ENCODE measurements at places on chromosomes 16 and 17.

- no peak for DNase-seq
Measured at GRCh38 chr17:600576-601243, 113.9 kb downstream of the VPS53 start.

DNA sequence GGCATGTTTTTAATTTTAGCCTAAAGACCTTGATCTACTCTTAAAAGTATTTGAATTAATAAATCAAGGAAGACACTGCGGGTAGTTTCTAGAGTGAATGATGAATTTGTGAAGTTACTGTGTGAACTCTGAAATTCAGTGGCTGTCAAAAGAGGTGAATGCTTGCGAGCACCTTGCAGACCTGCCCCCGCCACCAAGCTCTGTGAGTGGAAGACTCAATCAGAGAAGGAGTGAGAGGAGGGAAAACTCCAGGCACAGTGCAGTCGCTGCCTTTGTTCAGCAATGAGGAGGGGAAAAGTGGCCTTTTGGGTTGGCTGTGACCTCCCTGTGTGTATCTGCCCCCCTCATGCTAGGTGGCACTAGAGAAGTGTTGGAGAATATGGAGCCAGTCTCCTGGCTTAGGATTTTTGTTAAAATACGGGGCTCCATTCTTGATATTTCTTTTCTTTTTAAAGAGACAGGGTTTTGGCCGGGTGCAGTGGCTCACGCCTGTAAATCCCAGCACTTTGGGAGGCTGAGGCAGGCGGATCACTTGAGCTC is 53.0 kb downstream of the LDHD start:
- peak; percentile 30 for DNase-seq

DNA sequence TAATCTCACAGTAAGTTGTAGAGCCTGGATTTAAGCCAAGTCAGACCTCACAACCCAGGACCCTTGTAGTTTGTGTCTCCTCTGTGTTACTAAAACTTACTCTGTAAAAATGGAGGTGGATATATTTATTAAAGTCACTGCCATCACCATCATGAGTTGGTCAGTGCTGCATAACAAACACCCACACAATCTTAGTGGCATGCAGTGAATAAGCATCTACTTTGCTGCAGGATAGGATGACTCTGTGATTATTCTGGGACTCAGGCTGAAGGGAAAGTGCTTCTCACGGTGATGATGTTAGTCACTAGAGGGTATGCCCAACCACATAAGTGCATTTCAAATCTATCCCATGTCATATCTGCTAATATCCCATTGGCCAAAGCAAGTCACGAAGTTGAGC is 398.7 kb downstream of the XYLT1 start:
- DNase-seq = no peak

- DNase-seq = peak; percentile 44
Measured at GRCh38 chr17:41692722-41693521, 4.2 kb downstream of the EIF1 start.

DNA sequence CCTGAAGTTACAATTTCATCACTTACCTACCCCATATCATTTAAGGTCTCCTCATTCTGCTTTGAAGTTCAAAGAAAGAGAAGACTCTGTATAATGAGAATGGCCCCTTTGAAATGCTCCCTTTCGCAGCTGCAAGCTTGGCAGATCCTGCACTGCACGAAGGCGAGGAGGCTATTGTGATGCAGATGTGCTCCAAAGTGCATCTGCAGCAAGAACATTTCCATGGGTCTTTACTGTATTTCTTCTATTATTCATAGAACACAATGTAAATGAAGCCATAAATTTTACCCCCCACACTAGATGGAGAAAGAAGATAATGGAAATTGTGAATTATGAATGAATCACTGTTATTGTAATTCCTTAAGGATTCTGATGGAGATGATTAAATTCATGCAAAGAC is 178.7 kb downstream of the CHD9NB start:
- no peak for DNase-seq
